CD4-positive, CD25-positive, alpha-beta regulatory T cell (primary cell): ENCODE measurements at places on chromosomes 7 and 10. TPM values are rescaled to one million over a fixed set of nuclear protein-coding genes. Genes with fewer than 3 reads are reported as not detected.

DNA sequence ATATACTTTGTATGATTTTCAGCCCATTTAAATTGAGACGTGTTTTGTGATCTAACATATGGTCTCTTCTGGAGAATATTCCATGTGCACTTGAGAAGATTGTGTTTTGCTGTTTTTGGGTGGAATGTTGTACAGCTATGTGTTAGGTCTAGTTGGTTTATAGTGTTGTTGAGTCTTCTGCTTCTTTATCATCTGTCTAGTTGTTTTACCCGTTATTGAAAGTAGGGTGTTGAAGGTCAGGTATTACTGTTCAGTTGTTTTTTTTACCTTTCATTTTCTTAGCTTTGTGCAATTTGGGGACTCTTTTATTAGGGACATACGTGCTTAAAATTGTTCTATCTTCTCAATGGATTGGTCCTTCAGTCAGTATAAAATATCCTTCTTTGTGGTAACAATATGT lies 18.5 kb downstream of the SEPTIN7 start:
- H3K36me3 ChIP-seq, result peaks cover 2% of the 10 kb centered on the region
- no peaks in the 10 kb centered on the region for H3K27me3 ChIP-seq
- H3K4me1 ChIP-seq, result peaks cover 23% of the 10 kb centered on the region
- DNase-seq, result no peak

DNA sequence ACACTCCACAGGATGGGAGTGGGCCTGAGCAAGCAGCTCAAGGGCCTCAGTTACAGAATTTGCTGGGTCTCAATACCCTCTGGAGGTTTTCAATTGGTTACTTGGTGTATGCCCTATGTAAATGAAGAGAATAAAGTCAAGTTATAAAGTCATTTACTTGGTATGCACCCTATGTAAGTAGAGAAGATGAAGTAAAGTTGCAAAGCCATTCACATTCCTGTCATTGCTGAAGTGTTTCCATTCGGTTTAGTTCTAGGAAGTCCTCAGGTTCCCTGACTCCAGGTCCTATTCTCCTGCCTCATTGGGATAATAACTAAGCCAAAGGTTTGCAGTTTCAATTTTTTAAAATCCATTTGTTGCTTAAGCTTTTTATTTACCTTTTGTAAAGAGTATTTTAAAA lies 272.6 kb upstream of the NPSR1 start:
- no peak overlapping the region for H3K4me3 ChIP-seq
- no peaks in the 10 kb centered on the region for H3K27me3 ChIP-seq
- no peak overlapping the region for H3K27ac ChIP-seq
- H3K4me1 ChIP-seq, result no peaks in the 10 kb centered on the region

DNA sequence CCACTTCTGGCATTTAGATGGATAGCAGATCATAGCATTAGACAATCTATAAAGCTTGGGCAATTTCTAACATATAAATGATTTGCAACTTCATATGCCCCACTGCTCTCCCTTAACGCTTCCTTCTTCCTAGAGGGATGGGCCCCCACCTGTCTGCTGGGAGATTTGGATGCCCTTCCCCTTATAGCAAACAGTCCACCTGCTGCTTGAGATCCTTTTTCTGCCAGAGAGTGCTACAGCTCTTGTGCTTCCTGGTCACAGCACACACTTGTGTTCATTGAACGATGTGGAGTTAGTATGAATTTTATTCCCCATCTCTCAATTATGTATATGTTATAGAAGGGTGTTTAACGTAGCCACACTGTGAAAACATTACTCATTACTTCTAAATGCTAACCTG lies 10.4 kb upstream of the PCGF5 start:
- H3K4me3 ChIP-seq, result no peak overlapping the region
- H3K36me3 ChIP-seq, result no peaks in the 10 kb centered on the region
- H3K4me1 ChIP-seq, result peaks cover 9% of the 10 kb centered on the region

DNA sequence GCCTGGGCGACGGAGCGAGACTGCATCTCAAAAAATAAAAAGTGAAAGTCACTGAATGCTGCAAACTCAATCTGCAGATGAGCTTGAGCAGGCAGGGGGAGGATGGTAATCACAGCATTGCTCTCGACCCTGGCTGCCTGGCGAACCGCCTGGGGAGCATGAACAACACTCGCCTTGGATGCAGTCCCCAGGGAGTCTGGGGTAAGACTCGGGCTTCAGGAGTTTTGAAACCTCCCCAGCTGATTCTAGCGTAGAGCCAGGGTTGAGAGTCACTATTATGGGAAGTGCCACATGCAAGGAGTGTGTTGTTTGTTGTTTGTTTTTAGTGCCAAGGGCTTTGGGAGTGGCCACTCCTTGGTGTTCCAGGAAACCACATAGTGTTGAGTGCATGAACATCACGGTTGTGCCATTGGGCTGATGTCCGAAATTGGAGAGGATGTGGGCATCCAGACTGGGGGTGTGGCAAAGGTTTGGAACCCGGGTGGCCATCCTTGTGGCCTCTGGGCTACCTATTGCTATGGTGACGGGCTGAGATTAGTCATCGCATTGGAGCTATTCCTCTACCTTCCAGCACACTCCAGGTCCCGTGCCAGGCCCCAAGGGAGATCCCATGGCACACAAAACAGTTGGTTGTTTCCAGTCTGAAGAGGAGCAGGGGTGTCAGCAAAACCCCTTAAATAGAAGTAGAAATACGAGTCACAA lies 92.6 kb downstream of the RGS10 start:
- no peaks in the 10 kb centered on the region for H3K4me1 ChIP-seq
- DNase-seq, result no peak
- H3K4me3 ChIP-seq, result no peak overlapping the region
- H3K27me3 ChIP-seq, result no peaks in the 10 kb centered on the region
- H3K27ac ChIP-seq, result no peak overlapping the region

DNA sequence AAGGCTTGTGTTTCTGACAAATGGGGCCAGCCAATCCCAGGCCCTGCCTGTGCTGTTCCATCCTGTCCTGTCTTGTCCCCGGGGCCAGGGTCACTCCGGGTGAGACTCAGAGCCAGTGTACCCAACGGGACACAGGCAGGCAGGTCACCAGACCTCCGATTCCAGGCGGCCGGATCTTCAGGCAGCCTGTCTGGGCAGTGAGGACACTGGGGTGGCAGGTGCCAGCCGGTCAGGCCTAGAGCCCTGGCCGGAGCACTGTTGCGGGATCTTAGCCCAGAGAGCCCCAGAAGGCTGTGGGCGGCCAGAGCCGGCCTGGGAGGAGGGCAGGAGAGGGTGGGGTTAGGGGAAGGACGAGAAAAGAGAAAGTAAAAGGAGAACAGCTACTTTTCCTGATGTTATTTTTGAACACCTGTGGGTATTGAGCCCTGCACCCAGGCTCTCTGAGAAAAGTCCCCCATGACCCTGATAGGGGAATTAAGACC lies 134.3 kb upstream of the TNRC18 start:
- peak overlapping the region; percentile 29 for H3K4me3 ChIP-seq
- H3K27me3 ChIP-seq, result no peaks in the 10 kb centered on the region
- H3K4me1 ChIP-seq, result peaks cover 55% of the 10 kb centered on the region
- H3K27ac ChIP-seq, result peak overlapping the region; percentile 90

DNA sequence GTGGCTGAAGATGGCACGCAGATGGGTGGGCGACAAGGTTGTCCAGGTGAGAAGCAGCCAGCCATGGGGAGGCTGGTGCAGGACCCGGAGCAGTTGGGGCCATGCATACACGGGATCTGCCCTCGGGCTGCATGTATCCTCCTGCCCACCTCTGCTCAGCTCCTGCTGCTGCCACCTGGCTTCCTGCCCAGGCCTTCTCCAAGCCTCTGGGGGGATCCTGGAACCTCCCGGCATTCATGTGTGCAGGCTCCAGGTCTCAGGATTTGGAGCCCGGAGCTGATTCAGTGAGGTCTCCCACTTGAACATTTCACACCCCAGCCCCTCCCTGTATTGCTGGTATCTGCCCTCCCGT lies 27.0 kb downstream of the PDGFA start:
- H3K36me3 ChIP-seq, result no peaks in the 10 kb centered on the region
- H3K27me3 ChIP-seq, result no peaks in the 10 kb centered on the region
- H3K4me3 ChIP-seq, result no peak overlapping the region
- no peak for DNase-seq
- no peak overlapping the region for H3K27ac ChIP-seq
- H3K4me1 ChIP-seq, result no peaks in the 10 kb centered on the region

DNA sequence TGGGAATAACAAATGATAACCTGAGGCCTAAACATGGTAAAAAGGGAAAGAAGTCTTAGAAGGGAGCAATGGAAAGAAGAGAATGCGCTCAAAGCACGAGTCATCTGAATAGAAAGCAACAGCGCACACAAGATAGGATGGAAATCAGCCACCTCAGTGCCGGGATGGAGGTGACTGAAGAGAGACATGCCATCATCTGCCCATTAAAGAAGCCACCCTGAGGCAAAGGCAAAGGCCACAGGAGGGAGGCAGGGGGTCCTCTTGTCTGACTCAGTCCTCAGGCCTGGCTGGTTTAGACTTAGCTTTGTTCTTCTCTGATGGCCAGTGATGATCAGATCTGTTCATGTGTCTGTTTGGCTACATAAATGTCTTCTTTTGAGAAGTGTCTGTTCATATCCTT lies 180.6 kb downstream of the CHCHD3 start:
- no peaks in the 10 kb centered on the region for H3K27me3 ChIP-seq
- H3K4me3 ChIP-seq, result no peak overlapping the region
- H3K4me1 ChIP-seq, result no peaks in the 10 kb centered on the region
- no peak overlapping the region for H3K27ac ChIP-seq
- no peaks in the 10 kb centered on the region for H3K36me3 ChIP-seq

DNA sequence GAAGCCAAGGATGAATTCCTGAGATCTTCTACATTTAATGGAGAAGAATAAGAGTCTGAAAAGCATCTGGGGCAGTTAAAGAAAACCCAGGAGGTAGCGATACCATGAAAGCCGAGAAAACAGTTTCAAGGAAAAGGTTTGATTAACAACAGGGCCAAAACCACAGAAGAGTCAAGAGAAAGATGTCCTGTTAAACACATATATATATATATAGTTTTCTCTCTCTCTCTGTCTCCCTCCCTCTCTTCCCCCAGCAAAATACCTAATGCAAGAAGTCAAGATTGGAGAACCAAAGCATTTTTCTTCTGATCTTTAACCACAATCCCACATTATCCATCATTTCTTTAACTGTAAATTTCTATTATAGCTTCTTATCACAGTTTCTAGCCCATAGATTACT lies 261.4 kb downstream of the SNX13 start:
- DNase-seq, result no peak
- H3K4me3 ChIP-seq, result no peak overlapping the region
- H3K4me1 ChIP-seq, result no peaks in the 10 kb centered on the region
- no peak overlapping the region for H3K27ac ChIP-seq

GRCh38 chr10:44519361-44519760 lies 134.5 kb upstream of the CXCL12 start:
- no peaks in the 10 kb centered on the region for H3K27me3 ChIP-seq
- no peaks in the 10 kb centered on the region for H3K36me3 ChIP-seq
- H3K4me1 ChIP-seq, result no peaks in the 10 kb centered on the region
- no peak overlapping the region for H3K4me3 ChIP-seq
- no peak for DNase-seq
- H3K27ac ChIP-seq, result no peak overlapping the region

GRCh38 chr7:127154958-127155357 lies 97.8 kb downstream of the GRM8 start:
- no peaks in the 10 kb centered on the region for H3K36me3 ChIP-seq
- H3K27me3 ChIP-seq, result no peaks in the 10 kb centered on the region
- no peak for DNase-seq
- H3K4me1 ChIP-seq, result no peaks in the 10 kb centered on the region

- no peaks in the 10 kb centered on the region for H3K36me3 ChIP-seq
- no peak overlapping the region for H3K4me3 ChIP-seq
- H3K4me1 ChIP-seq, result no peaks in the 10 kb centered on the region
- no peak for DNase-seq
- H3K27ac ChIP-seq, result no peak overlapping the region
- H3K27me3 ChIP-seq, result no peaks in the 10 kb centered on the region
Observed at GRCh38 chr7:34036051-34036920, 130.9 kb downstream of the BMPER start.

DNA sequence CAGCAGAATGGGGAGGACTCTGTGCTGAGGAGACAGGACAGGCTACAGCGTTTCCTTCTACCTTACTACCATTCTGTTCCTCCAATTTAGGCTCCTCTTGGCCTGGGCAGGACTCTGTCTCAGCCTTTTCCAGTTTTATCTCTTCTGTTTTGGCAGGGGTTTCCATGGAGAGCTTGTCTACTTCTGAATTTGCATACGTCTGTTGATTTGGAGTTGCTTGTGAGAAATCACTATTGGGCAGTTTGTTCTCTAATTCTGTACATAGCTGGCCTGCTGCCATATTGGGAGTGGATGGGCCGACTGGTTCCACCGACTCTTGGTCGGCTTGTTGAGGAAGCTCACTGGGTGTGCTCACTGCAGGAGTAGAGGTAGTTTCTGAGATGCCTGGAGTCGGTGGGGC lies 136.8 kb downstream of the GALNT11 start:
- H3K36me3 ChIP-seq, result peaks cover 74% of the 10 kb centered on the region
- no peak overlapping the region for H3K27ac ChIP-seq
- no peaks in the 10 kb centered on the region for H3K27me3 ChIP-seq

Gene AASS
- 3.1 TPM for total RNA-seq

Gene GPR26
- total RNA-seq, result not detected

Gene LLCFC1
- not detected for total RNA-seq

Gene CALML5
- total RNA-seq, result not detected

Gene CPA2
- not detected for total RNA-seq

Gene TMEM273
- total RNA-seq, result 7.9 TPM

Gene OGDHL
- total RNA-seq, result not detected

Gene PHKG1
- total RNA-seq, result 8.2 TPM

Gene PAX2
- not detected for total RNA-seq

Gene CCL26
- not detected for total RNA-seq

Gene ANKRD7
- not detected for total RNA-seq

Gene ITGA8
- not detected for total RNA-seq
